Astrocyte of the spinal cord (primary cell): ENCODE measurements at places on chromosomes 7 and 10.

- peak; percentile 22 for DNase-seq
Observed at GRCh38 chr7:11228515-11228914, 254.8 kb downstream of the PHF14 start.

GRCh38 chr7:46239846-46240245, 318.8 kb upstream of the IGFBP3 start:
- DNase-seq, result peak; percentile 31

DNA sequence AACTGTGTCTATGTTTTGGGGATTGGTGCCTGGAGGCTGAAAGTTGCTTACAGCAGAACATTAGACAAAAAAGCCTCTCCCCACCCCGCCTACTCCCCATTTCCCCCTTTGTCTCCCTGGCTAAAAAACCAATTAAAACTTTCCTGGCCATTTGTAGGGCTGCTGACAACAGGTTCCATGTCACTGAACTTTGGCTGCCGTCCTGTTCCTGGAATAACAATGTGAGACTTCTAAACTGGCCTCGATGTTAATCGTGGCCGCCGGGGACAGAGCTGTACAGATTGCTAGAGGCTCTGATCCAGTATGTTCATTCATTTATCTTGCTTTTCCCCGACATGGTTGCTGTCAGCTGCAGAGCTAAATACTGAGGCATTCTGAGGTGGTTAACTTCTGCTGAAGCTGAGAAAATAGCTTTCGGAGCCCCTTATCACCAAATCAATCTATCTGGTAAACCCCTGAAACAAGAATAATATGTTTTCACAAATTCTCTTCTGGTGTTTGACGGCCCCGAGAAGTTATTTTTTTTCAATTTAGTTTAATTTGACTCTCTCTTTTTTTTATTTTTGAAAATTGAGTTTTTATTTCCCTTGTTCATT, 271.6 kb downstream of the GFRA1 start:
- peak; percentile 3 for DNase-seq

DNA sequence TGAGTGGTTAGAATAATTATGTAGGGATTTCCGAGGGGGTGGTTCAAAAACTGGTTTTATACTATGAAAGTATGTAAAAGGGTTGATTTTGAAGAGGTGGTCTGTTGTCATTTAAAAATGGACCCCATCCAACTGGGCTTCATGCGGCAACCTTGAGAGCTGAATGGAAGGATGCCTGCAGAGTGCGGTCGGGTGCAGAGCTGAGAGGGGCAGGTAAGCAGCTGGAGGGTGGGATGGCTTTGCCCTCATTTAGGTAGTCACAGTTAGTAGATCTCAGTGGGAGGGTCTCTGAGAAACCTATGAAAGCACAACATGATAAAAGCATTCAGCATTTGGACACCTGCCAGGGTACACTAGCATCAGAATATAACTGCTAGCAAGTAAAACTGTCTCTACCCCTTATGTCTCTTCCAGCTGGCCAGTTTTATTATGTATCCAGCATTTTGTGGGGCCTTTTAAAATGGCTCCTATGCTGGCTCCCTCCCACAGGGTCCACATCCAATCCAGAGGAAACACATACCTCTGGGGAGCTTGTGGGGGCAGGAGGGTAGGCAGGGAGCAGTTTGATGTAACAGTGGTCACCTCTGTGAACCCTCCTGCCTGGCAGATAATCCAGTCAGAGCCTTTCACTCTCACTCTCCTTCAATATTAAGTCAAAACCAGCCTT, 75.9 kb upstream of the MAGI2 start:
- DNase-seq, result no peak

DNA sequence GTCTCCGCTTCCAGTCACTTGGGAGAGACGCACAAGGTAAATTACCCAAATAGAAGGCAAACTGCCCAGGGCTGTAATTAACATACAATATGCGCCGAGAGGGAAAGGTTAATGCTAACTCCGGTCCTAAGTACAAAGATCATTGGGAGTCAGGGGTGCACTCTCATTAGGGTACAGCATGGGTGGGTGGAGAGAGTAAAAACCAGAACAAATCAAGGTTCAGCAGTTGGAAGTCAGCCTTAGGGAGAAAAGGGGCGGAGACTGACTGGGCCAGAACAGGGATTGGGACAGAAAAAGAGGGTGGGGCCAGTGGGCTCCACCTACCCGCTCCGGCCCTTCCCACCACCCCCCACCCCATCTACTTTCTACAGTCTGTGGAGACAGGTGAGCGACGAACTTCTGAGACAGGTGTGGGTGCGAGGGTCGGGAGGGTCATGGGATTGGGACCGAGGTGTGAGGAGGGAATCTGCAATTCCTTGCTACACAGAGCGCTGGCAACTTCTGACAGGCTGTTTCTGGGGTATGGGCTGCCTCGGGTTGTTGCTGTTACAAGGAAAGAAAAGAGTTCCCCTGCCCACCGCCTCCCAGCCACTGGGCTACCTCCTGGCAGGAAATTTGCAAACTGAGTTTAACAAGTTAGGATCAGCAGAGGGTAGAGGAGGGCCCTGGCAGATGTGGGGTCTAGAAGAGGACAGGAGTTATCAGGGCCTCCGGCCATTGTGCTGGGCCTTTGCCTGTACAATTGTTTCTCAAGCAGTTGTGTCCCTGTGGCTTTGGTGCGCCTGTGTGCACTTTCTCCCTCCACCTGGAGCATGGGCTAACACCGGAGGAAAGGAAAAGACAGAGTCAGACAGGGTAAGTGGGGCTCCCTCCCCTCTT, at the start of gene TMEM139:
Gene TMEM139, plus strand, starts transcription at position 368 of the 879 bp plus-strand sequence. CDS start 1,000 bp downstream, outside the sequence.
- no peak for DNase-seq

DNA sequence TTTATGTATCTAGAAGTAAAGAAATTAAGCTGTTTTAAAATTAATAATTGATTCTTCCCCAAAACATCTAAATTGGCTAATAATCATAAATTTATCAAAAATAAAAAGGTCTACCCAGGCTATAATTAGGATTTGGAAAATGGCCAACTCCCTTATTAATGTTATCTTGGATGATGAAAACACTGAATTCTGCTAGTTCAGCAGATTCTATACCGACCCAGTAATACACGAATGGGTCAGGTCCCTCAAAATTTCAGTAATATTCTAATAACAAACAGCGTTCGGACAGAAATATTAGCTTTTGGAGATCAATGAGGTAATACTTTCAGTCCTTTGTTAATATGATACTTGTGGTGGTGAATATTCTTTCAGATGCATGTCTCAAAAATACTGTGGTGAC, 360.7 kb upstream of the MGMT start:
- no peak for DNase-seq

GRCh38 chr10:19930936-19931893, 115.0 kb downstream of the PLXDC2 start:
- DNase-seq, result peak; percentile 65

DNA sequence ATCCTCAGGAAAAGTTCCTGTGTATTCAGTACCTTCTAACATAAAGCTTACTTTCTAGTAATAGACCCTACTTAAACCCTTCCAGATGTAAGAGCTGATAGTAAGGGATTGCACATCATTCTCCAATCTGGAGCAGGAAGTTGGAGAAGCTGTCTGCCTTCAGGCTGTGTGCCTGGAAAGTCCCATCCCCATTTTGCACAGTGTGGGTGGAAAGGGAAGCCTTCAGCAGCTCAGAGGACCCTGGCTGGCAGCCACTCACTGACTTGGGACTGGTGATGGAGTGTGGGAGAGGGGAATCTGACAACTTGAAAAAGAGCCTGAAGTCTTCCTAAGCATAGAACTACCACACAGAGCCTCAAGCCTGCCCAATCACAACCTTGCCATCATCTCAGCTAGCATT, 164.1 kb upstream of the ADO start:
- no peak for DNase-seq

GRCh38 chr10:104434601-104435000, 81.0 kb downstream of the CFAP58 start:
- no peak for DNase-seq

DNA sequence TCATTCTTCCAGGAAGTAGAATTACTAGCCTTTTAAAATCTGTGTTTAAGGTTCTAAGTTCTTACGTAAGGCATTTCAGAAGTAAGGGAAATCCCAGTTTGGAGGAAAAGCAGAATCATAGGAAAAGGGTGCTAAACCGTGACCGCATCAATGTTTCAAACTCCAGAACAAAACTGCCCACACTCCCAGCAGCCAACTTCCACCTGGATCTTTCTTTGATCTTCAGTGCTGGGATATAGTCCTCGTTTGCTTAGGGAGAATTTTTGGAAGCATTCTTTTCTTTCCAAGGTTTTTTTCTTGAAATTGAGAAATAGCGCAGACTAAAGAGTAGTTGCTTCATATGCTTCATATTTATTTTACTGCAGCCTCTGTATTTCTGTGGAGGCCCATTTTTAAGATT, 8.9 kb downstream of the PROSER2 start:
- DNase-seq, result no peak

DNA sequence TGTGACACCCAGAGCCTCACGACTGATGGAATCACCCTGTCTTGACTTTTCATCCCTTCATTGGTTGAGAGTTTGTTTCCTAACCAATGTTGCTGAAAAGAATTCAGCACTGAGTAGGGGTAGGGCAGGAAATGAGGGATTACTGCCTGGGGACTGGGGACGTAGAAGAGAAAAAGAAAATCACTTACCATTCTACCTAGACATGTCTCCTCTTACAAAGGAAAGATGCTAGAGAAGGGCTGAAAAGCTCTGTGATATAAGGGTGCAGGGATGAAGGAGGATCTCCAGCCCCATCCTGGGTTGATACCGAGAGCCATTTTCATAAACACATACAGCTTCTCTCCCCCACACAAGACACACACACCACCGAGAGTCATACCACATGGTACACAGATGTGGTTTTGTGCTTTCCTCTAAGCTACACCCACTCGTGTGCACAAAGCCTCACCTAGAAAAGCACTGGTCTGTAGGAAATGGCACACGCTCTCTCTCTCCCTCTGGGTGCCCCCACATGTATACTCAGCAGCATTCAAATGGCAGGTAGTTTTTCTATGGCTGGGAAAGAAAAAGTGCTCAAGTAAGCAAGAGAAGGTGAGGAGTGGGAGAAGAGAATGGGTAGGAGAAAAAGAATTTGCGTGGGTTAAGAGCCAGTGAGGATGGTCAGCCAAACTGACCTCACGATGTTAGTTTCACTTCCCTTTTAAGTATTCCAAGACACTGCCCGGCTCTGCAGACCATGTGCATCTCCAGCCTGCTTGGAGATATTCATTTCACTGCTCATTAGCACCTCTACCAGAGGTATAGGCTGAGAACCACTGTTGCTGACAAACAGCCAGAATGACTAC, 85.8 kb downstream of the CALD1 start:
- DNase-seq, result peak; percentile 38

- DNase-seq, result no peak
Observed at GRCh38 chr7:107913851-107914250, 22.9 kb downstream of the DLD start.

GRCh38 chr7:121344093-121344492, 15.3 kb downstream of the WNT16 start:
- DNase-seq, result no peak

DNA sequence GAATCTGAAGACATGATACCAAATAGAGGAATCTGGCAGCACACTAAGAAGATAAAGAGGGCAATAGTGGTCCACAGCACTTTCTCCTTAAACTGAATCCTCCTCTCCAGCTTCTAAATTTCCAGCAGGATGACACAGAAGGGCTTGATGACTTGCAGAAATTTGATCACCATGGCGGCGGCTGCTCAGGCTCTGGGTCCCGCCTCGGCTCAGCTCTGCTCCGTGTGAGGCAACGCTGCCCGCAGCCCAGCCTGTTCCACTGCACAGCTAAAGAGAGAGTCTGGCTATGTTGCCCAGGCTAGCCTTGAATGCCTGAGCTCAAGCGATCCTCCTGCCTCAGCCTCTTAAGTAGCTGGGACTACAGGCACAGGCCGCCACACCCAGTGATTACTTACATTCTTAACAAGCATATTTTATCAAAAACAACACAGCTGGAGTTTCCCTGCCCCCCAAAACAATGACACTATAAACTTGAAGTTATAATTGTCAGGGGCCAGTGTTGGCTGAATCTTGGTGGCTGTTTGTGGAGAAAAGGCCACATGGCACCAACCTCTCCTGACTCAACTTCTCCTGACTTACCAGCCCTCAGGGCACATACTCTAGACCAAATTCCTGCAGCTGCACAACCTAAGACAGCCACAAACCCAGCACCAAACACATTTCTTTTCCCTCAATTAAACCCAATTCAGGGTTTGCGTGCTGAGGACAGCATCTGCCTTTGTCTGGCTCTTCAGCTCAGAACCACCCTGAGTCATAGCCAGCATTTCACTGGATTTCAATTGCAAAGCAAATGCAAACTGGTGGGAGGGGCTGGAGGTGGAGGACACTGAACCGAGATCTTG, 11.6 kb upstream of the TNPO3 start:
- peak; percentile 38 for DNase-seq

DNA sequence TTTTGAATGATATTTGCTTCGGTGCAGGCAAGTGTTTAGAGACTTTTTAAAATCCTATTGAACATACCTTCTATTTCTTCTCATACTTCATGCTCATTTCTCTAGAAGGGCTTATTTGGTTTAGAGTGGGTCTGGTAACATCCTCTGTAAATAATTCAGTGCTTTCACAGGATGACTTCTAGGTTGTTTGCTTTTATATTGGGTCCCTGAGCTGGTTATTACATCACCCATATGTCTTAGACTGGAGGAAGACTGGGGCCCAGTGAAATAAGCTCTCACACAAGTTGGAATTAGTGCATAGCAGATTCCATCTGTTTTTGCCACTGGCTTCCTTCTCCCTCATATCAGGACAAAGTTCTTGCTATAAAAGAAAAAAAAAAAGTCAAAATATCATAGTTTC, 6.5 kb downstream of the SUPV3L1 start:
- no peak for DNase-seq

DNA sequence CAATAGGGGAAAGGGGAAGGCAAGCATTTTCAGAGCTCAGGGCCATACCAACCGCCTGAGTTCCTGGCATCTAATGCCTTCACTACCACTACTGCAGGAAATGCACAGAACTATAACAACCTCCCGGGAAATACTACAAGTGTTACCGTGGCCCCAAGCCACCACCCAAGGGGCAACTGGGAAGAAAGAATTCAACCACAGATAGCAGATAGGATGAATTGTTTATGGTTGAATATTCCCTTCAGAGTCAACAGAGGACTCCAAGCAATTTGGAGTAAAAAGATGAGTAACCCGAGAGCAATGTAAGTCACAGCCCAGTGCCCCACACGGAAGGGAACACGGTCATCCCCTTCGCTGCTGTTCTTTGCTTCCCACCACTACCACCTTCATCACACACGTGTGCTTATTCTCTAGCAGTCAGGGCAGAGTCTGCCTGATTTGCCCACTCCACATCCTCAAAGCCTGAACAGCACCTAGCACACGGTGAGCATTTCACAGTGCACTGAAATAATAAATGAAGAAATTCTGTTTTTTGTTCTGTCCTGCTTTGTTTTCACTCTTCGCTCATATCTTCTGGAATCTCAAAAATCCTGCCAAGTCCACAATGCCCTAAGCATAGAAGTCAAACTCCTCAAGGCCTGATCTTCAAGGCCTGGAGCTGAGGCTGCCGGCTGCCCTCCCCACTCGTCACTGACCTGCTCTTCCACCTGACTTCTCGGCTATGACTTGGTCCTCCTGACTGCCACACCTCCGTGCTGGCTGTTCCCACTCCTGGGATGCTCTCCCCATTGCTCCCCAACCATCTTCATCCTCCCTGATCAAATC, 221.1 kb downstream of the KCNMA1 start:
- peak; percentile 90 for DNase-seq

GRCh38 chr10:121661451-121661851, 63.2 kb upstream of the FGFR2 start:
- DNase-seq, result no peak

- DNase-seq, result no peak
Observed at GRCh38 chr10:20911626-20912025, 14.5 kb upstream of the NEBL start.
